T-cell (primary cell): ENCODE measurements at places on chromosomes 2 and 18.

DNA sequence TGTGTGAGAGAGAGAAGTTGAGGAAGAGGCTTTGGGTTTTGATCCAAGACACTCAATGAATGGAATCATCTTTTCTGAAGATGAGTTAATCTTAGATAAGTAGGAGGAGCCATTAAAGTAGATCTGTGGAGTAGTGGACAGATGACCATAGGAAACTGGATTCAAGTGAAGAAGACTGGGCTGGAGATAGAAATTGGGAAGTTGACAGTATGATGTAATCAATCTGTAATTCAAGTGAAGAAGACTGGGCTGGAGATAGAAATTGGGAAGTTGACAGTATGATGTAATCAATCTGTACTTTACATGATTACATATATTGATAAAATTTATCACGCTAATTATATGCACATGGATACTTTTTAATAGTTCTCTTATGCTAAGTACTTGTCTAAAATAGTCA lies 92.8 kb downstream of the PHLPP1 start:
- DNase-seq = no peak

GRCh38 chr18:79512461-79513380 lies 117.0 kb downstream of the NFATC1 start:
- DNase-seq = no peak

- DNase-seq = no peak
Measured at GRCh38 chr2:165494573-165494972, 25.1 kb downstream of the CSRNP3 start.

- no peak for DNase-seq
Measured at GRCh38 chr2:218722876-218723785, 12.5 kb downstream of the TTLL4 start.

- DNase-seq = no peak
Measured at GRCh38 chr2:235614900-235615712, 121.3 kb downstream of the AGAP1 start.

GRCh38 chr2:73851274-73851673 lies 22.5 kb downstream of the STAMBP start:
- no peak for DNase-seq

GRCh38 chr2:176078541-176079284 lies 5.0 kb downstream of the EVX2 start:
- no peak for DNase-seq

DNA sequence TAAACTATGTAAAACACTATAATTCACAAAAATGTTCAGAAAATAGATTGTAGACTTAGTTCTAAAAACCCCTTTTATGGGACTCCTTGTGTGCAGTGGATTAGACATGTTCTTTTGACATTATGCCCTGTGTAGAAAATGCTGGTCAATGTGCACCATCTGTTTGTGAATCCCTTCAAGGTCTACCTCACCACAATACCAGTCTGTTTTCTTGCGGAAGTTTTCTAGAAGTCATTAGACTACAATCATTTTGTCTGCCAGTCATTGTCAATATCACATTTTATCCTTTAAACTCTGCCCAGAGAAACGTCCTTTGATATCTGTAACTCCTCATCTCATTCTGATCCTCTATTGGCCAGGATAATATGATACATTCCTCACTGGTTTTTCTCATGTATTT lies 7.8 kb downstream of the ITGA4 start:
- no peak for DNase-seq

DNA sequence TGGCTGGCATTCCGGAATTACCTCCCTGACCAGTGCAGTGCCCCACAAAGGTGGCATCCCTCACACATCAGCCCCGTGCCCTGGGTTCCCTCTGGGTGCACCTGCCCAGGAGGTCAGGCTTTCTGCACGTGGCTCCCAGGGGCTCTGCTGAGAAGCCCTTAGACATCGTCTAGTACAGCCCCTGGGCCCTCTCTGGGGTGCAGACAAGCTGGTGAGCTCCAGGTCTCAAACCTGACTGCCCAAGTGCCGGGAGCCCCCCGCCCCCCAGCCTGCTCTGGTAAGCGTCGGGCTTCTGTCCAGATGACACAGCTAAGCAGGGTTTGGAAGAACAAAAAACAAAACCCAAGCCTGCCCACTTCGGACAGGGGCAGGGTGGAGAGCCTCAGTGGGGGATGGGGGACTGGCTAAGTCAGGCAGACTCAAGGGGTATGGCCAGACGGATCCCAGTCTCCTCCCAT lies 20.2 kb downstream of the TWIST2 start:
- no peak for DNase-seq

DNA sequence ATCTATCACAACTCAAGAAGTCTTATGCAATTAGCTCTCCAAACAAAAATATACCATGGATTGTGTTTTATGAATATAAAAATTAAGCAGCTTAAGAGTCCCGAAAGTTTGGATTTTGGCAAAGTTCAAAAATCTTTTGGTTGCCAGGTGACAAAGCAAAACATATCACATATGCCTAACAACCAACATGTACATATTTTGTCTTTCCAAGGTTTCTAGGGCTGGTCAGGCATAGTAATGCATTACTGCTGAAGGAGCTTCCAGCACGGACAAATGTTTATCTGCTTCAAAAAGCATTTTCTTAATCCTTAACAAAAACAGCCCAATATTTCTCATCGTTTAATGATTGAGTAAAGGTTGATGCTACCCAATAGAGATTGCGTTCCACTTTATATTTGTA lies 1327.1 kb upstream of the ZEB2 start:
- no peak for DNase-seq

DNA sequence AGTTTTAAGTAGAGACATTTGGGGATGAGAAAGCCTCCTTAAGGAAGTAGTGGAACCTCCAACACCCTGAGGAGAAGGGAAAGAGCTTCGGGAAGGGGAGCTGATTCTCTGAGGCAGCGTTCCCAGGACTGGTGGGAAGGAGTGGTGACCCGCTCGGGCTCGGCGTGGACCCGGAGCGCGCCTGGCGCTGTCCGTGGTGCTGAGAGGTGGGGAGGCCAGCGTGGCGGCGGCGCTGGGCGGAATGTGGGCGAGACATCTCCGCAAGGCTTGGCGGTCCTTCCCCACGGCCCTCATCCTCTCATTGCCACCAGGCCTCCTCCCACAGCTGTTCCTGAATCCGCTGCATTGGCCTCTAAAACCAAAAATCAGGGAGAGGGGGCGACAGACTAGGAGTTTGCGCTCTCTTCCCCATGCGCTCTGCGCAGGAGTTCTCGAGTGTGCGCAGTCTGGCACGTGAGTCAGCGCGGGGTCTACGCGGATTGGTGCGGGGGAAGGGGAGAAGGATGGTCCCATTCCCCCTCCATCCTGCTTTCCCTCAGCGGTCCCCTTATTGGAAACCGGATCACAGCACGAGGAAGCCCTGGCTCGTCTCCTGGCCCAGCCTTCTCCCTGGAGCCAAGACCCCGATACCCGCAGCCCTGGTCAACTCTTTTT lies 857 bp downstream of the RESP18 start:
- peak; percentile 4 for DNase-seq

DNA sequence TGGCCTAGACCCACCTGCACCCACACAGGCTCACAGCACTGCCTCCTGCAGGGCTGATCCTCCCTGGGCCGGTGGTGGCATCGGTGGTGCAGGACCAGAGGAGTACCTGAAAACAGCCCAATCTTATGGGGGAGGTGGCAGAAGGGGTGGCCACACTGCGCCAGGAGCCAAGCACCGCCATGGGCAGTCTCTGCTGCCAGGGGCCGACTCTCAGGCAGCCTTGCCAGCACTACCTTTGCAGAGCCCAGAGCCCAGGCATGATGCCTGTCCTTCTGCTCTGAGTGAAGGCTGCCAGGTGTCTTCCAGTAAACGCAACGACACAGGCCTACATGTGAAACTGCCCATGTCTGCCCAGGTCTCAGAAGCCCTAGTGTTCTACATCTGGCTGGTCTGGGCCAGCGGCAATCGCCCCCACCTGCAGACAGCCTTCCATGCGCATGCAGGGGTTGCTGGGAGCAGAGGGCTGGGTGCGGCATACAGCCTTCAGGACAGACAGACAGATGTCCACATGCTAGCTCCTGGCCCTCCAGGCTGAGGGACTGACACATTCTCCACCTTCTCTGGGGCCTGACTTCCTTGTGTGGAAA lies 6.8 kb downstream of the HS6ST1 start:
- no peak for DNase-seq

DNA sequence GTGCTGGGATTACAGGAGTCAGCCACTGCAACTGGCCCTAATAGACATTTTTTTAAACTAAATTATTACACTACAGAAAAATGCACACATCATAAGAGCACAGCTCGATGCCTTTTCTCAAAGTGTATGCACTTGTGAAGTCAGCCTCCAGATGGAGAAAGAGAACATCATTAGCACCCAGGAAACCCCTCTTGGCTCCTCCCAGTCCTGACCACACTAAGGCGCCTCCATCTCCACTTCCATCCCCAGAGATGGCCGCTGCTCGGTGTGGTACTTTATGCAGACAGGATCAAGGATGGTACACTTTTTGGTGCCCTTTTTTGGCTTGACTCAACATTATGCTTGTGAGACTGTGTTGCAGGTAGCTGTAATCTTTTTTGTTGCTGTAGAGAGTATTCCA lies 34.8 kb downstream of the RRM2 start:
- no peak for DNase-seq

DNA sequence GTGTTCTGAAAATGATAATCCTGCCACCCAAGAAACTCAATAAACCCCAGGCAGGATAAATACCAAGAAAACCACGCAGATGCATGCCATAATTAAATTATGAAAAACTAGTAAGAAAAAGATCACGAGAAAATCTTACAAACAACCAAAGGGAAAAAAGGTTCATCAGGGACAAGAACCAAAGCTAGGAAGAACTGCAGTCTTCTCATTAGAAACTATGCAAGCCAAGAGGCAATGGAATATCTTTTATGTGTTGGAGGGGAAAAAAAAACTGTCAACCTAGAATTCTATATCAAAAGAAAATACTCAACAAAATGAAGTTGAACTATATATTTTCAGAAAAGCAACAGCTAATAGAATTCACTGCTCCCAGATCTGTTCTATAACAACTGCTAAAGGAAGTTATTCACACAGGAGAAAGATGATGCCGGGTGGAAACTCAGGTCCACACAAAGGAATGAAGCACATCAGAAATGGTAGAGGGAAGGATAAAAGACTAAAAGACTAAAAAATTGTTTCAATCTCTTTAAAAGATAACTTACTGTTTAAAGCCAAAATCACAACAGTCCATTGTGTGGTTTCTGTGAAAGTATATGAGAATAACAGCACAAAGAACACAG lies 55.0 kb downstream of the NDUFA10 start:
- DNase-seq = no peak

GRCh38 chr2:102226171-102226570 lies 39.3 kb downstream of the IL1RL2 start:
- no peak for DNase-seq

- DNase-seq = no peak
Measured at GRCh38 chr2:227477291-227477690, 5.3 kb downstream of the AGFG1 start.
